Adrenal gland (tissue), 19 donors: ENCODE measurements at places on chromosomes 2 and 18. TPM values are rescaled to one million over a fixed set of nuclear protein-coding genes. Genes with fewer than 3 reads are reported as not detected.

DNA sequence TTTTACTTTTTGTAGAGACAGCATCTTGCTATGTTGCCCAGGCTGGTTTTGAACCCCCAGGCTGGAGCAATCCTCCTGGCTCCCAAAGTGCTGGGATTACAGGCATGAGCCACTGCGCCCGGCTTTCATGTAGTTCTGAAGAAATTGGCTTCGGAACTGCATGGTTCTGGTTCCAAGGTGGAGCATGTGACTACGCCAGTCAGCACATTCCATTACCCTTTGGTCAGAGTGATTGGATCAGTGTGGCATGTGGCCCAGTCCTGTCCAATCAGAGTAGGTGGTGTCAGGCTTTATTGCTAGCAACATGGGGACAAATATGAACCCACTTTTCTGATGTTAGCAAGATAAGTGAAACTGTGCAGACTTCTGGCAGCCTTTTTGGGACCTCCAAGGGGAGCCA lies 16.3 kb upstream of the ATOH8 start:
- peak; percentile 81 for DNase-seq

DNA sequence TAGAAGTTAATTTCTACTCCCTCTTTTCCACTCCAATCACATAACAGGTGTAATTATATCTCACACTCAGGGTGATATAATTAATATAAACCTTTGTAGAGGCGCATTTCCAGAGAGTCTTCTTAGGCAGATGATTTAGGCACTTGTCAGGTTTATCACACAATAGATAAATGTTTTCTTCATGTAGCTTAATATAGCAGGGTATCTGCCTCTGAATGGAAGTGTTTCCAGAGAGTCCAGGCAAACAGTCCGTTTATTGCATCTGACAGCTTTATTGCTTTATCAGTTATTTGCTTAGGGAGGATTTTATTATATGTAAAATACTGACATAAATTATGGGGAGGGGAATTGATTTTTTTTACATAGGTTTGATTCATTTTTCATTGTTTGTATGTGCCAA lies 766.3 kb downstream of the SLC4A3 start:
- DNase-seq: no peak

GRCh38 chr18:42586601-42587000 lies 528.9 kb downstream of the RIT2 start:
- no peak for DNase-seq

- DNase-seq: no peak
Observed at GRCh38 chr2:210481601-210482175, 5.1 kb upstream of the LANCL1 start.

DNA sequence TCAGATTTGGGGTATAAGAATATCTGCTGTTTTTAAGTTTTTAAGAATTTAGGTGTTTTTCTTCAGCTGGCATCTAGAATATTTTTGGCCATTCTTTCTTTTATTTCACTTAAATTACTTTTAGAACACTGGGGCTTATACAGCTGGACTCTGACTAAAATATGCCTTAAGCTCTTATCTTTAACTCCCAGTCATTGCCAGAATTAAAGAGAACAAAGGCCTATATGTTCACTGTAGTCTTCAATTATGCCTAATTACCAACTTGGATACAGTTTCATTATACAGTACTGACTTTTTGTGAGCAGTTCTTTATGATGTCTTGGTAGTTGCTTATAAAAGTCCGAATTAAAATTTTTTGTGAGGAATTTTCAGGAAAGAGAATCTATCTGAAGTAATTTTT lies 192.8 kb downstream of the ZNF407 start:
- no peak for DNase-seq

DNA sequence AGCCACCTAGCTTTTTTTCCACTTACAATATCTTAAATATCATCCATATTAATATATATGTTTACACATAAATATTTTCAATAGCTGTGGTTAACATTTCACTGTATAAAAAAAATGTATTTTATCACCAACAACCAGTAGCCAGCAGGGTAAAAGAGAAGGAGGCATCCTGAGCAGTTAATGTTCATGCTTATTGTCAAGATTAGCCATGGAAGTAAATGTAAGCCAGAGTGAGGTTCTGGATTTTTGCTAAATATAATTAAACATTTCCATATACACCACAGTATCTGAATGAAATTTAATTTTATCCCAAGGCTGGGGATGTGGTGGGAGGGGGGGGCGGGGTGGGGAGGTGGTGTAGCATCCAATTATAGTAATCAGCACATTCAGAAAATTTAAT lies 80.3 kb upstream of the GRB14 start:
- no peak for DNase-seq

DNA sequence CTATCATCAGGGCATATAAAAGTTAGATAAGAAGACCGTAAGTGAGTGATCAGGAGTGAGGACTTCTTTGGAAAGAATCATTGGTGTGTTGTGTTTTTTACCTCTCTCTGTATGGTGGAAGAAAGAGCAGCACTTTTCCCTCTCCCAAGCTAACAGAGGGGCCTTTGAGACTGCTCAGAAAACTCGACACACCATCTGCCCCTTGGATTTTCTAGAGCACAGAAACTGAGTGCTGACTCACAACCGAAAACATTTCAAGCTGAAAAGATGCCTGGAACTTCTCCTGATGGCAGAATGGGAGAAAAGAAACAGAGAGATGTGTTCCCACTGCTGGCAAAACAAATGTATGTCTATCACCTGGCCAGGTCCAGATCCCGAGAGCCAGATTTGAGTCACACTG lies 156.6 kb downstream of the DNAH7 start:
- no peak for DNase-seq

DNA sequence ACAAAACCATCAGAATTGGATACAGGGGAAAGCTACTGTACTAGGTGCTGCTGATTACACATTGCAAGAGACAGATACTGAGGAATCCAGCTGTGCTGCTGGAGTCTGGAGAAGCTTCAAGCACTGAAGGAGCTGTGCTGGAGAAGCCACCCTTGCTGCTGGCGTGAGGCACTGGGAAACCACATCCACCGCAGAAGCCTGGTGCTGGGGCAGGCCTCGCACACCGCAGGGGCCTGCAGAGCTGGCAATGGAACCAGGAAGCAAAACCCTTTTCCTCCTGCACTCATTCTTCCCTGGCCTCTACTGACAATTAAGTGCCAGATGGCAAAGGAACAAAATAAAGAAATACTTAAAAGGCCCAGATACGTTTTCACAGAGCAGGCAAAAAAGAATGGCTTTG lies 94.4 kb upstream of the MSH6 start:
- DNase-seq: no peak

DNA sequence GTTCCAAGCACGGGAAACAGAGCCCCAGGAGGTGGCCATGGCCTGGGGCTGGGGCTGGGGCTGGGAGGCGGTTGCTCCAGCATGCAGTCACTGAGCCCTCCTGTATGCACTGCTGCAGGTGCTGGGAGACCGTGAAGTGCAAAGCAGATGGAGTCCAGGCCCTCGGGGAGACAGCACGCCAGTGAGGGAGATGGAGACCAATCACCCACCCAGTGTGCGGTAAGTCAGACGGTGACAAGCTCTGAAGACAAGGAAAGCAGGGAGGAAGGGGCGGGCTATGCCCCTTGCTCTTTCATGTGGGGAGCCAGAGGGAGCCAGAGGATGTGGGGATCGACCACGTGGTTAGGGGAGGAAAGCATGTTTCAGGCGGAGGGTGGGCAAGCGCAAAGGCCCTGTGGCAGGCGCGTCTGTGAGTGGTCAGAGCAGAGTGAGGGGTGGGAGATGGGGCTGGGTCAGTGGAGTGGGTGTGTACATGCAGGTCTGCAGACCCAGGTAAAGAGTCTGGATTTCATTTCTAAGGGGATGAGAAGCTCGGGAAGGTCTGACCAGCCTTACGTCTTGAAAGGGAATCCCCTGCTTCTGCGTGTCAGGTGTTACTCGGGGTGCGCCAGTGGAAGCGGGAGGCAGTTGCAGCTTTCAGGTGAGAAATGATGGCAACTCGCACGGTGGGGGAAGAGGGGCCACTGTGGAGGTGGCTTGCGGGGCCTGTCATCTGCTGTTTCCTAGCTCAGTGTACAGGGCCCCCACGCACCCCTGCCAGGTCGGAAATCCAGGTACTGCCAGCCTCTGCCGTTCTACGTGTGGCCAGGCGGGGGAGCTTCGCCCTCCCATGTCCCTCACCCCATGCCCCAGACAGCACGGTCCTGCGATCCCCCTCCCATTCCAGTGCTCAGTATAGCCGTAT lies 19.4 kb downstream of the RRM2 start:
- DNase-seq: peak; percentile 51

DNA sequence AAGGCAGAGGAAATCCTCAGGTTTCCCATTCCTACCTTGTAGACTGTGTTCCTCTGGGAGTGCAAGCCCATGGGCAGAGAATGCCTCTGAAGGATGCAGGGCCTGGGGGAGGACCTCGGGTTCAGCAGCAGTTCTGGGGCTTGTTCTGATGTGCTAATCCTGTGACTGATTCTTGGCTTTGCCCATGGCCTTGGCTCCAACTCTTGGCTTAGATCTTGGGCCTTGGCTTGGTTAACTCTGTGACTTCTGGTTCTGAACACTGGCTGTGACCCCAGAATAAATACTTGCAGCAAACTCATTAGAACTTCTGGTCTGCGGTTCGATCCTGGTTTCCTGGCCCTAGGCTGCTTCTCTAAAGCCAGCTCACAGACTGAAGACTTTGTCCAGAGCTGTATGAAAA lies 366.9 kb upstream of the ZEB2 start:
- DNase-seq: peak; percentile 47

- no peak for DNase-seq
Observed at GRCh38 chr2:109419171-109419756, 194.5 kb downstream of the SEPTIN10 start.

DNA sequence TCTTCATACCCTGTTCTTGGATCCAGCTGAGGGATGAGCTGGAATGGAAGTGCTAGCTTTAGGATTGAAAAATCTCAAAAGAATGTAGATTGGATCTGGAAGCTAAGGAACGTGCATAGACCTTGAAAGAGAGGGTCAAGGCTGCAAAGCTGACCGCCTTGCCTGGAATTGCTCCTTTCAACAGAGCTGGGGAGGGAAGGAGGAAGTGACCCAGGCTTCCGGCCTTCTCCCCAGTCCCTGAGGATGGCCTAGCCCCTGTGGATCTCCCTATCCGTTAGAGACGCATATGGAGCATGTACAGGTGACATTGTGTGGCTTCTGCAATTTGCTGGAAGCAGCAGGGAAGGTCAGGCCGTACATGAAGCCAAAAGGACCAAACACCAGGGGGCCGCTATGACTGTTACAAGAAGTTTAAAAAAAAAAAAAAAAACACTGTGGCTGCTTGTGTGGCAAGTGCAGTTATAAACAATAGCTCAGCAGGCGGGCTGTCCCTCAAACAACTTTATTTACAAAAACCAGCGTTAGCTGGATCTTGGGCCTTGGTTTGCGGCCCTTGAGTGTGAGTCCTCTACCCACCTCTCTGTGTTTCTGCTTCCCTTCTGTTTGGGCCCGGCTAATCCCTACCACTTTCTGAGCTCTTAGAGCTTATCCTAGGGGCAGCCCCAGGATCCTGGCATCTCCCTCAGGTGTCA lies 227.6 kb downstream of the SEPTIN10 start:
- DNase-seq: no peak

DNA sequence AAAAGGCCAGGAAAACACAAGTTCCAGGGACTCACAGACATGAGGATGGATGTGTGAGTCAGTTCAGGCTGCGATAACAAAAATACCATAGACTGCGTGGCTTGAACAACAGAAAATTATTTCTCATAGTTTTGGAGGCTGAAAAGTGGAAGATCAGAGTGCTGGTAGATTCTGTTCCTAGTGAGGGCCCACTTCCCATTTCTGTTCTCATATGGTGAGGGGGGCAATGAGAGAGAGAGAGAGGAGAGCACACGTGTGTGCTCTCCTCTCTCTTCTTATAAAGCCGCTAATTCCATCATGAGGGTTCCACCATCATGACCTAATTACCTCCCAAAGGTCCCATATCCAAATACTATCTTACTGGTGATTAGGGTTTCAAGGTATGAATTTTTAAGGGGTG lies 23.0 kb downstream of the KLHL14 start:
- no peak for DNase-seq

DNA sequence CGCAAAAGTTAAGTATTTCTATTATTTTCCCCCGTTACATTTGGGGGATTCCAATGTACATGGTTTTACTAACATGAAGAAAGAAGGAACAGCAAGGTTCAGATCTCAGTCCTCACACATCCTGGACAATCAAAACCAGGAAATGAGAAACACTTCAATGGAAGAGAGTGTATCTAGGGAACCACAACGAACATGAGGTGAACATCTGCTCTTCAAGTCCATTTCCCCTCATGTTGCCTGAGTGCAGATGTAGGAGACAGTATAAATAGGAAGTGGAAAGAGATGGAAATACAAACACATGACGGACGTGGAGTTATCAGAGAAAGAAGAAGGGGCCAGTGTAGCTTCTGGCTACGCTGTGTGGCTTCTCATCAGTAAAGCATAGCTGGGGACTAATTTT lies 52.6 kb downstream of the CHN1 start:
- no peak for DNase-seq

- DNase-seq: no peak
Observed at GRCh38 chr18:11953113-11953512, 28.2 kb upstream of the IMPA2 start.

GRCh38 chr18:35171315-35171987 lies 69.4 kb upstream of the ZNF397 start:
- DNase-seq: no peak

GRCh38 chr2:17805717-17806363 lies 10.4 kb upstream of the MSGN1 start:
- DNase-seq: no peak

DNA sequence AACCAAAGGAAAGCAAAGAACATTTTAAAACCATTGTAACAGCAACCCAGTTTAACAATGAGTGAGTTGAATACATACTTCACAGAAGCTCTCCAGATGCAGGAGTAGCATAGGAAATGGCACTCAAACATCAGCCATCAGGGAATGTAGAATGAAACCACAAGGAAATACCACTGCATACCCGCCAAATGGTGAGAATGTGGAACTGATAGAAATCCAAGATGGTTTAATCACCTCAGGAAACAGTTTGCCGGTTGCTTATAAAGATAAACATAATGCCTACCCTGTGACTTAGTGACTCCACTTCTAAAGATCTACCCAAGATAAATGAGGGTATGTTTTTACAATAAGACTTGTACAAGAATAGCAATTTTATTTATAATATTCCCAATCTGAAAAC lies 132.0 kb downstream of the GALNT1 start:
- DNase-seq: no peak

DNA sequence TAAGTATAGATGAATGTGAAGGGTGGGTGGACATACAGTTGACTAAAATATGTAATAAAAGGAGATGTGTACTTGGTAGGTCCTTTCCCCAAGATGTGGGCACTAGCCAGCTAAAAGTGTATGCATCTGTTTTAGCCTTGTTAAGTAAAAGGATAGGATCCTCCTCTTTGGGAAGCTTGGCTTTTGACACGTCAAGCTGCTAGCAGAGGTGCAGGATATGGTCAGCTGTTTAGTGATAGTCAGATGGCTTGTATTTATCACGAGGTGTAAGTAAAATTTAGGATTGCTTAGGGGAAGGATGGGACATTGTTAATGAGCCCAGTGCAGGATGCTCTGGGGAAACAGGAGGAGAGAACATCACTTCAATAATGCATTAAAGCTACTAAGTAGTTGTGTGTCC lies 1.5 kb downstream of the MFSD6 start:
- no peak for DNase-seq

TAF4B gene
- 5.5 TPM for total RNA-seq

EVX2 gene
- not detected for total RNA-seq

NIF3L1 gene
- total RNA-seq: 22.6 TPM

FTCDNL1 gene
- 10.7 TPM for total RNA-seq

GCKR gene
- total RNA-seq: 12.1 TPM

HOXD4 gene
- 1.9 TPM for total RNA-seq

DTNB gene
- total RNA-seq: 8.8 TPM

PPP1R7 gene
- 61.8 TPM for total RNA-seq

DHRS9 gene
- 0.28 TPM for total RNA-seq

TUBB8B gene
- 1.3 TPM for total RNA-seq

CNGA3 gene
- total RNA-seq: 0.18 TPM

DYSF gene
- total RNA-seq: 14.6 TPM

LIMS4 gene
- total RNA-seq: 13.2 TPM

SPP2 gene
- total RNA-seq: not detected
